ENCODE measurements at places on chromosomes 2 and 18. TPM values are rescaled to one million over a fixed set of nuclear protein-coding genes. Genes with fewer than 3 reads are reported as not detected.

The GALNT13 gene
- not detected for total RNA-seq

- peak; percentile 38 for DNase-seq
These were observed 368.5 kb downstream of the LRRTM1 start for GRCh38 chr2:79935771-79936657.

- no peak for DNase-seq
These were observed 637 bp upstream of the SFT2D3 start for GRCh38 chr2:127700527-127701192.

- DNase-seq = no peak
These were observed 72.9 kb upstream of the VRK2 start for GRCh38 chr2:57973621-57974186.

The PID1 gene
- 7.7 TPM for total RNA-seq
